ENCODE measurements at places on chromosomes 12 and 14.

GRCh38 chr12:43029971-43030370, 440.4 kb upstream of the PRICKLE1 start:
- DNase-seq, result no peak

- DNase-seq, result no peak
Observed at GRCh38 chr14:29054119-29054518, 287.5 kb downstream of the FOXG1 start.

DNA sequence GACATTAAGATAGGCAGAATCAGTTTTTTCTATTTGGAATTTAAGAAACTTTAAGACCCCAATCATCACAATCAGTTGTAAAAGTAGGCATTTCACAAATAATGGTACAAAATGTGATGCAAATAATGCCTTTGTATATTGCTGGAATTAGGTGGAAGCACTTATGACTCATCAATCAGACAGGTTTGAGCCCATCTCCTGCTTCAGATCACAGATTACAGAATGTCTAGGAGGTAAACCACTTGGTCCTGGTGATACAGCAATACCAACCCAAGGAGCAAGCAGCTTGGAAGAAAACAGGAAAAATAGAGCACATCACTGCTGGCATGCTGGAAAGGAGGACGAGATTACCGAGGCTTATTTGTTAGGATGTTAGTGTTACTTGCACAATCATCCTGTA, 57.6 kb downstream of the C12orf56 start:
- peak; percentile 92 for DNase-seq

DNA sequence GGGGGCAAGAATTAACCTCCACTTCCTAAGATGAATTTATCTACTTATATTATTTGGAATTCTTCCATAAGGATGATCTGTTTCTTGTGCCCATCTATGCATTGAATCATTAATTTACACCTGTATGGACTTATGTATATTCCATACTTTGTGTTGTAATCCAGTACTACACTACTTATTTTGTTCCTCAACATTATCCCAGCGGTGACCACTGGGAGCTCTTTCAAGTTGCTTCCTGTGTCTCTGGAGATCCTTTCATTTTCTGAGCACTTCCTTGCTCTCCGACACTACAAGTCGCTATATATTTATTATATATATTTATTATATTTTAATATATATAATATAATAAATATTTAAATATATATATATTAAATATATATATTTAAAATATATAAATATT, 54.9 kb upstream of the SCN8A start:
- no peak for DNase-seq
